SJCRH30 (cell line): ENCODE measurements at places on chromosomes 1 and 21.

DNA sequence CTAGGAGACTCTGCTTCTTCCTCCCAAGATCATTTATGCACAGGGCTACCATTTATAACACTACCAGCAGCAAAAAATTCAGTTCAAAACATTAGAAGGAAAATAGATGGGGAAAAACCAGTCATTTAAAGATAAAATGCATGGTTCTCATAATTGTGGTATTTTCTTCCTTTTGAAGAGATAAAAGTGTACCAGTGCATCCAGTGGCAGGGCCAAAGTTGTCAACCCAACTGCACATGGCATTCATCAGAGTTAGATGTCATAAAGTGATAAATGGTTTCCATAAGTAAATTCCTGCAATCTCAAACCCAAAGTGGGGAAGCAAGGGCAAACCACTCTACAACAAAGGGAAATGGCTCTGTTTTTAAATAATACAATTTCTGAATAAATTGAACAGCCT is 119.1 kb upstream of the DMRTA2 start:
- DNase-seq, result no peak

- DNase-seq, result peak; percentile 29
These were observed 804.1 kb downstream of the USP25 start for GRCh38 chr21:16533692-16534407.

DNA sequence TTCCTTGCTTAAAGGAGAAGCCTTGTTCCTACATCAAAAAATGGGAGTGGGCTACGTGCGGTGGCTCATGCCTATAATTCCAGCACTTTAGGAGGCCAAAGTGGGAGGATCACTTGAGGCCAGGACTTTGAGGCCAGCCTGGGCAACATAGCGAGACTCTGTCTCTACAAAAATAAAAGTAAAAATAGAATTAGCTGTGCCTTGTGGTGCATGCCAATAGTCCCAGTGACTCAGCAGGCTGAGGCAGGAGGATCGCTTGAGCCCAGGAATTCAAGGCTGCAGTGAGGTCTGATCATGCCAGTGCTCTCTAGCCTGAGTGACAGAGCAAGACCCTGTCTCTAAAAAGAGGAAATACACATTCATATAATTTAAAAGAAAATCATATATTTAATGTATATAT is 127.1 kb downstream of the C1orf21 start:
- DNase-seq, result no peak

GRCh38 chr1:58060559-58061170 is 485.9 kb downstream of the OMA1 start:
- no peak for DNase-seq

GRCh38 chr1:65360648-65361047 is 51.3 kb downstream of the DNAJC6 start:
- DNase-seq, result no peak

DNA sequence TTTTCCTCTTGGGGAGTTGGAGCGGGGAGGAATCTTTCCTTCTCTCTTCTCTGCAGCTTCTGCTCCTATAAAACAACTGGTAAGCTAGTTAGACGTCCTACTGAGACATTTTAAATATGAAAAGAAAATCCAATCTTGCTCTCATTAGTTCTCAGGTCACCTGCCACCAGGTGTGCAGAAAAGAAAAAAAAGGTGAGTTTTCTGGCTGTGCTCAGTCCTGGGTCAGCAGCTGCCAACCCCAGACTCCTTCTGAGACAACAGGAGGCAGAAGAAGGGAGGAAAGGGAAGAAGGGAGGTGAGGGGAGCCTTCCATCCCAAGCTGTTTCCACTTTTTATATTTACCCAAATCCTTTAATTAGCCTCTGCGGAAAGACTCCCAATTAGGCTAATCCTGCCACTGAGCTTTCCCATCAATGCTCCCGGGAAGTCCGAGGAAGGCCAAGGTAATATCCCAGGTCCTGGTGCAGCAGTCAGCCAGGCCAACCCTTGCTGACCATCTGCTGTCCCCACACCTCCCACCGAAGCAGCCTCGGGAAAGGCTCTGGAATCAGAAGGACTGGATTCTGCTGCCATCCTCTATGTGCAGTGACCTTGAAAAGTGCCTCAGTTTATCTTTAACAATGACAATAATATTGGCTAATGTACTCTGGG is 33.4 kb downstream of the GLIS1 start:
- DNase-seq, result no peak

GRCh38 chr1:230382001-230382491 is 44.1 kb downstream of the PGBD5 start:
- no peak for DNase-seq

- no peak for DNase-seq
These were observed 652 bp downstream of the SNAPIN start for GRCh38 chr1:153659175-153659534.

GRCh38 chr1:222711319-222712252 is 705 bp downstream of the AIDA start:
- DNase-seq, result peak; percentile 77

DNA sequence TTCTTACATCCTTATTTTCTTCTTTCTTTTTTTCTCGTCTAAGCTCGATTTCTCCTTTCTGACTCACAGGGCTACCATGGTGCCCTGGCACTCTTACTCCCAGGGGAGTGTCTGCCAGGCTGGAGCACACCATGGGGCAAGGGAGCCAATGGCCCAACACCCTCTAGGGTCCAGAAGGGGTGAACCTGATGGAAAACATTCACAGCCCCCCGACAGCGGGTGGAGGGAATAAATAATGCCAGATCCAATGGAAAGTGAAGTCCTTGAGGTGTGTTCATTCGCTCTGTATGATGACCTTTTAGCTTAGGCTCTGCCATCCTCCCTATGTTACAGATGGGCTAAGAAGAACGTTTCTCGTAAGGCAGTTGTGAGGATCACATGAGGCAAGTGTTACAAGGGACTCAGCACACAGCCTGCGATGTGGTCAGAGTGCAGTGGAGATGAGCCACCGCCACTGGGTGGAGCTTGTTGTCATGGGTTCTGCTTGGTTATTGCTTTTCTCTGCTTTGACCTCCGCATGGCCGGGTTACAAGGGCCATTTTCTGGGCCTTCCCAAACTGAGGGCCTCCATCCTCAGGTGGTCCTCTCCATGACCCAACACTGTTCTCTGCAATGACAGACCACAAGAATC is 3.5 kb upstream of the FCMR start:
- DNase-seq, result peak; percentile 15

DNA sequence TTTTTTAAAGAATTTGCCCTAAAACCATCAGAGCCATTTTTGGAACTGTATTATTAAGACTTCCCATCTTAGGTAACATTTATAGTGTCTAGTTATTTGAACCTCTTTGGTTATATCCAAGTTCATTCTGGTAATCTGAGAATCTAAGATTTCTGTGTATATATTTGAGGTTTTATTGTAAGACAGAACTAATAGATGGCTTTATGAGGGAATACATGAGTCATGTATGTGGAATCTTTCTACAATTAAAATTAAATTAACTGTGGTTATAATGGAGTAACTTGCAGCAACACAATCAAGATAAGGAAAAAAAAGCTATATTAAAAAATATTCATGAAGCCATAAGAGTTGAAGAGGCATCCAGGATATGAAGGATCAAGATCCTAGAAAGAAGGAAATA is 92.1 kb downstream of the UBE2U start:
- DNase-seq, result no peak

GRCh38 chr1:226702318-226702956 is 36.6 kb downstream of the ITPKB start:
- peak; percentile 96 for DNase-seq

- no peak for DNase-seq
These were observed 27.3 kb upstream of the RCOR3 start for GRCh38 chr1:211231873-211232272.

- no peak for DNase-seq
These were observed 21.0 kb downstream of the ANGPTL1 start for GRCh38 chr1:178849918-178850317.

- no peak for DNase-seq
These were observed 228.0 kb upstream of the SGIP1 start for GRCh38 chr1:66305927-66306326.

DNA sequence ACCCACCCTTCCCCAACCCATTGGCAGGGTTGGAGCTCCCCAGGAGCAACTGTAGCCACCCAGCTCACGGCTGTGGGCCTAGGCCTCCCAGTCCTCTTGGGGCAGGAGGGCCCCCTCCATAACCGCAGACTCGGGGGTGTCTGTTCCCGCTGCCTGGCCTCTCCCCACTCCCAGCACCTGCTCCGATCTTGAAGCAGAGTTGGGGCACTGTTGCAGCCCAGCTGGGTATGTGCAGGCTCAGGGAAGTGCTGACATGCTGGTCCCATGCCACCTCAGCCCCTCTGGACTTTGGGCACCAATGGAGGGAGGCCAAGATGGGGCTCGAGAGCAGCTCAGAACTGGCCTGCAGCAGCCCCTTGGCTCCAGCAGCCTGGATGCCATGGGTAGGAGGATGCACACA is 54.8 kb upstream of the KRTAP11-1 start:
- DNase-seq, result no peak

GRCh38 chr1:31702836-31703404 is 897 bp downstream of the COL16A1 start:
- no peak for DNase-seq

- no peak for DNase-seq
These were observed 272.3 kb upstream of the C1orf105 start for GRCh38 chr1:172148213-172148612.

DNA sequence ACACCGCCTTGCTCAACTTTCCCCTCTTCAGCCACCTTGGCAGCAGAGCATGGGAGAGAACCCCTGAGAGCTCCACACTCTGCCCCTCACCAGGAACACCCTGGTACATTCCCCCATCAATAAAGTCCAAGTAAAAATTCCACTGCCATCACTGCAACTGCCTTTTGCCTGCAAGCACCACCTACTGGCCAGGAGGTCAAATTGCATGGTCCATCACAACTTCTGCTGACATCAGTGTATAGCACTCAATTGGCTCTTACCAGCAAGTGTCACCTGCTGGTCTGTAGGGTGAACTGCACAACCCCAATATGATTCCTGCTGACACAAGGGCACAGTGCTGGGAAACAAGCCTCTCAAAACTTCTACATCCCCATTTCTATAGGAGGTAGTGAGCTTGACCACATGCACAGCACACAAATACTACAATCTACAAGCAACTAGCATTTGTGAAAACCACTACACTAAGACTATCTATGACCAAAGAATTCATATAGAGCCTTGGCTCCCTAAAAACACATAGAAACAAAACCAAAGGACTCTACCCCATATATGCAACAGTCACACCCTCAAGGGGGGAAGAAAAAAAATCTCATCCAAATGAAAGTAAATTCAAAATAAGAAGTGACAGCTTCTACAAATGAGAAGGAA is 69.2 kb downstream of the FASLG start:
- DNase-seq, result peak; percentile 54

- no peak for DNase-seq
These were observed 375.9 kb upstream of the DUSP10 start for GRCh38 chr1:222117809-222118208.

DNA sequence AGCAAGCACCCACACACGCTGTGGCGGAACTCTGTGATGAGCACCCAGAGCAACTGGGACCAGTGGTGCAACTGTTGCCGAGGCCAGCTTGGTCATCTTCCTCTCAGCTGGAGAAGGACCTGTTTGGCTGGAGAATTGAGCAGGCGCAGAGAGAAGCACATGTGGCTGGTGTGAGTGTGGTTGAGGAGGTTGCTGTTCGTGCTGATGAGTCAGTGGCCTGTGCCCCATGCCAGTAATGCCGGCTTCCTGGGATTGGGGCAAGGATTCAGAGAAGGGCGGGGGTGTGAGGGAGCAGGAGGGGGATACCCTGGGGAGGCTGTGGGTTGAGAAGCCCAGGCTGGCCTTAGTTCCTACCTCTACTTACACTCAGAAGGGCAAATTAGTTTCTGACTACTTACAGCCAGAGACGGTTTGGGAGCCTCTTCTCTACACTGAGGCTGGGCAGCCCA is 57.5 kb upstream of the EPS8L3 start:
- peak; percentile 60 for DNase-seq

GRCh38 chr1:185917646-185918045 is 183.5 kb downstream of the HMCN1 start:
- DNase-seq, result peak; percentile 53

DNA sequence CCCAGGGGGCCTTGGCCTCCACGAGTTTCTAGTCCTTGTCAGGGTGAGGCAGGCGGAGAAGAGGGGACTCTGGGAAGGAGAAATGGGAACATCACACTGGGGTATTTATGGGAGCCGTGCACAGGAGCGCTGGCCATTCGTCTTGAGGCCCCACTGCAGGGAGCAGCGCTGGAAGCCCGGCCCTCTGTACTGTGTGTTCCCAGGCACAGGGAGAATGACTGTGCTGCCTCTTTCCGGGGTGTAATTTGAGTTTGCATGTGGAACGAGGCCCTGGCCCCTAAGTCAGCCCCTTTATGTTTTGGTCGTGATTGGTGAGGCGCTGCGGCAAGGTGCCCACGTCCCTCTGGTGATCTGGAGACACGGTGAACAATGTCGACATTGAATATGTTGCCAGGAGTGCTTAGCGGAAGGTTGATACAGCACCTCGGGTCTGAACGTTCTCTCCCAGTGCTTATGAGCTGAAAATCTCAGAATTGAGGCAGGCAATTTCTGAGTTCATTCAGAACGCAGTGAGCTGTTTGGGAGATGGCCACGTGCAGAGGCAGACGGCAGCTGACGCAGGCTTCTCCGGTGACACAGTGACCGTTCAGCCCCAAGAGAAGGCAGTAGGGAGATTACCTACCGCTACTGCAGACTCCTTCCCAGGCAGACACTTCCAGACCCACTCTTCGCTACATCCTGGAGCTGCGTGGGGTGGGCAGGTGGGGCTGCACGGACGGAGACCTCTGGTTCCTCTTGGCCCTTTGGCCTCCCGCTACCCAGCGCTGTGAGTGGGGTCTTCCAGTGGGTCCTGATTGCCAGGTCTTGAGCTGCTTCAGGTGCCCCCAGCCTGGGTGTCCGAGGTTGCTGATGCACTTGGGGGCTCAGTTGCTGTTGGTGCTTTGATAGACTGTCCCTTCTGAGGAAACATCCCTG is 265.8 kb downstream of the CAMTA1 start:
- no peak for DNase-seq

DNA sequence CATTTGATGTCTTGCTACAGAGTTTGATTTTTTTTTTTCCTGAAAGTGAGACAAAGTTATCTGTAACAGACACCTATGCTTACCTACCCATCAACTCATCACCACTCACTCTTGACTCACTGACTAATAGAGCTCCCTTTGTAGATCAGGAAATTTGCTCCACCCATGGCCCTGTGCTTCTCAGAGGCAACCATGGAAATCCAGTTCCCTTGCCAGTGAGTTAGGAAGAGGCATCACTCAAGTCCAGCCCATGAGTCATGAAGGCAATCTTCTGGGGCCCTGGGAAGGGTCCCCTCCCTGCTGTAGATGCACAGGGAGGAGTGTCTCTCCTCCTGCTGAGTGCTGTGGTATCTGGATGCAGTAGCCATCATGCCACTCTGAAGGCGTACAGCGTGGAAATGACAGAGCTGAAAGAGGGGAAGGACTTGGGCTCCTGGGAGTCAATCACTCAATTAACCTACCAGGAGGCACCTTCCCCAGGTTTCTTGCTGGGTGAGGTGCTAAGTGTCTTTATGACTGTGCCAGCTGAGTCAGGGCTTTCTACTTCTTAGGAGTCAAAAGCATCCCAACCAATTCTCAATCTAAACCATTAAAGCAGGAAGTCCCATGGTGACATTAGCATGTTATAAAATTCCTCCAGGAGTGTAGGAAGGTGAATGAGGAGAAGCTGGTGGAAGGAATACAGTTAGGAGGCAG is 56.1 kb downstream of the DNTTIP2 start:
- no peak for DNase-seq

GRCh38 chr1:63698001-63698838 is 75.6 kb upstream of the ROR1 start:
- no peak for DNase-seq
